Left ventricle myocardium superior (tissue), 1 donor: ENCODE measurements at places on chromosomes 2 and 18. TPM values are rescaled to one million over a fixed set of nuclear protein-coding genes. Genes with fewer than 3 reads are reported as not detected.

DNA sequence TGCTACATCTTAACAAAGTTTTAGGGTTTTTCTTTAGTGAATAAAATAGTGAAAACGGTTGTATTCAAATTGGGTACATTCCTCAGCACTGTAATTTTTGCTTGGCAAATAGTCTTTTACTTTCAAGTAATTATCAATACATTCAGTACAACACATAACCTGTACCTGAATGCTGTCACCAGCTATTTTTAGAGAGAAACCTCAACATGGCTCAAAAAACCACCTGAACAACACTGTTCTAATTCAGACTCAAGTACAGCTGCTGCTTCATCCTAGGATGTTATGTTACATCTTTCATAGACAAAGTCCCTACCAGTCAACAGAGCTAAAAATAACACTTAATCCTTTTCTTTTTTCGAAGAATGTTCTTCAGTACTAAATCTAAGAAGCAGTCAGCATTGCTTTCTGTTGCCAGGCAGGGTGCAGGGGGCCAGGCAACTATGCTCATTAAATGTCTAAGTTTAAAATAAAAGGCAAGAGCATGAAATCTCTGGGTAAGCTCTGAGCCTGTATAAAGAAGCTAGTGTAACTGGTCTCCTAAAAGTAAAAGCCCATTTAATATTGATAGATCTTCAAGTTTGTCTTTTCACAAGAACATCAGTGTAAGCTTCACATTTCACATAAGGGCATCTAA is 20.5 kb downstream of the PDIA6 start:
- no peak for DNase-seq

GRCh38 chr2:8623958-8624591 is 57.8 kb upstream of the ID2 start:
- DNase-seq, result no peak

GRCh38 chr2:233263045-233263570 is 11.6 kb downstream of the ATG16L1 start:
- no peak for DNase-seq

- no peak for DNase-seq
Observed at GRCh38 chr18:50722311-50722710, 97.5 kb downstream of the MRO start.

Gene FAM117B
- total RNA-seq, result 2.4 TPM

Gene SLC9A2
- total RNA-seq, result 0.15 TPM

Gene RAX
- not detected for total RNA-seq

Gene SUPT7L
- total RNA-seq, result 28.1 TPM

Gene RPE
- 16.6 TPM for total RNA-seq

Gene MFSD6
- 24.4 TPM for total RNA-seq

- DNase-seq, result no peak
Observed at GRCh38 chr2:74252036-74252435, 53.6 kb downstream of the MTHFD2 start.

GRCh38 chr2:158762336-158762735 is 32.8 kb upstream of the DAPL1 start:
- DNase-seq, result no peak

Gene POTEF
- not detected for total RNA-seq

DNA sequence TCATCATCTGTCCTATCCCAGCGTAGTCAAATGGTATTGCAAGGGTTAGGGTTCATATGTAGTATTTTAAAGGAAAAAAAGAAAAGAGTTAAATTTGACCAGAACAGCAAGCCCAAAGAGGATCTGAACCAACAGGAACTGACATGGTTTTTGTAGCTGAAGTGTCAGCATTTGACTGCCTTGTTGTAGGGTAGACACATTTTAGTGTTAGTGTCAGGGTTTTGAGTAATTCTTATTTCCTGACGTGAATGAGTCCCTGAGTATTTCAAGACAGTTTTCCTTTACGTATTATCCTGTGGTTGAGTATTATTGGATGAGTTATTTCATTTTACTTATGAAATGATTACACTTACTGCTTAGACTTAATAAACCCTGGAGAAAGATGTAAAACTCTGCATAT is 173.3 kb upstream of the ZEB2 start:
- DNase-seq, result no peak

- DNase-seq, result no peak
Observed at GRCh38 chr18:23716966-23717365, 27.7 kb downstream of the LAMA3 start.

Gene TMEM214
- 30.9 TPM for total RNA-seq

Gene KCNE4
- total RNA-seq, result 3.0 TPM

DNA sequence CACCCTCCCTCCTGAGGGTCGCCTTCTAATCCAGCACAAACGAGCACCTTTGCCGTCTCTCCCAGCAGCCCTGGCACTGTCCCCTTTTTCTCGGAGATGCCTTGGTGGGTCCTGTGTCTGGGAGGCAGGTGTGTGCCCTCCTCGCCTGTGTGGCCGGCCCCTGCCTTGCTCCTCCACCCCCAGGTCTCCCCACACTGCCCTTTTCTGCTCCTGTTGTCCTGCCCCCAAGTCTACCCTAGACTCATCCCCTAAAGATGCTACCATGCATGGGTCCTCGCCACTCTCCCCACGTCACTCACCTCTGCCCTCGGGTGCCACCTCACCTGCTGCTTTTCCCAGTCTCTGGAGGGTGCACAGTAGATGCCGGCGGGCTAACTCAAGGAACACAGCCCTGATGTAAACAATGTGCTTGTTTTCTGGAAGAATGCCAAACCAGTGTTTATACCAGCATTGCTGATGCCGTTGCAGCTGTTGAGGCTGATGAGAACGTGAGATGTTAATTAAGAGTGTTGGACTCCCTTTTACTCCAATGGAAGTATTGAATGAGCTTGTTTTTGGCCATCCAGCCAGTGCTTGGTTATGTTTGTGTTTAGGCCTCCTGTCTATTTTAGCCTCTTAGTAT is 223.1 kb downstream of the AGAP1 start:
- no peak for DNase-seq

Gene SULT1C4
- total RNA-seq, result 3.2 TPM

DNA sequence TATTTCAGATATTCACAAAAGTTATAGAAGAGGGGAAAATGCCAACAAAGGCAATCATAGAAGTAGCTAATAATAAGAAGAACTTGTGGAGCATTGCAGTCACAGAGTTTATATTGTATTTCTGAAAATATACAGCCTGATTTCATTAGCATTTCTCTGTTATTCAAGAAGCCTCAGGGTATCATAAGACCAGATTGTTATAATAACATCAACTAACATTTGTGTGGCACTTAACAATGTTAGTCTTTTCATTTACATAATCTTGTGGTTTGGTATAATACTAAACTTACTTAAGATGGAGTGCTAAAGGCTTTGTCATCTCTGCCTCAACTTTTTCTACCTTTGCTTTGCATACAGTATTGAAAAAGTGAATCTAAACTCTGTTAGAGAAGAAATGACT is 61.6 kb upstream of the TACR1 start:
- no peak for DNase-seq

GRCh38 chr2:218785103-218785502 is 3.2 kb downstream of the CYP27A1 start:
- DNase-seq, result no peak

DNA sequence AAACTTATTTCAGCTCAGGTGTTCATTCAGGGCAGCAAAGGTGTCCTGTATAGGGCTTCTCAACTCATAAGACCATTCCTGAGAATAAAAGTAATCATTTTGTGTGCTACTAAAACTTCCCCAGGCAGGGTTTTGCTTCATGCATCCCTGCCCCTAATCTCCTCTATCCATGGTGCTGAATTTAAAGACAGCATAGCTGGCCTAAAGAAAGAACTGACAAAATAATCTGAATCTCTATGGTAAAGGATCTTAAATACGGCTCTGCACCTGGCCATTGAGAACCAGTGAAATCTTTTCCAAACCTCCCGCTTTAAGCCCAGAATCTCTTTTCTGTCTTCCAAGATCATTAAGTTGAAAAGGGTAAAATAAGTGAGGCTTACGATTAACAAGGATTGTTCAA is 292.1 kb upstream of the KLHL29 start:
- DNase-seq, result no peak

DNA sequence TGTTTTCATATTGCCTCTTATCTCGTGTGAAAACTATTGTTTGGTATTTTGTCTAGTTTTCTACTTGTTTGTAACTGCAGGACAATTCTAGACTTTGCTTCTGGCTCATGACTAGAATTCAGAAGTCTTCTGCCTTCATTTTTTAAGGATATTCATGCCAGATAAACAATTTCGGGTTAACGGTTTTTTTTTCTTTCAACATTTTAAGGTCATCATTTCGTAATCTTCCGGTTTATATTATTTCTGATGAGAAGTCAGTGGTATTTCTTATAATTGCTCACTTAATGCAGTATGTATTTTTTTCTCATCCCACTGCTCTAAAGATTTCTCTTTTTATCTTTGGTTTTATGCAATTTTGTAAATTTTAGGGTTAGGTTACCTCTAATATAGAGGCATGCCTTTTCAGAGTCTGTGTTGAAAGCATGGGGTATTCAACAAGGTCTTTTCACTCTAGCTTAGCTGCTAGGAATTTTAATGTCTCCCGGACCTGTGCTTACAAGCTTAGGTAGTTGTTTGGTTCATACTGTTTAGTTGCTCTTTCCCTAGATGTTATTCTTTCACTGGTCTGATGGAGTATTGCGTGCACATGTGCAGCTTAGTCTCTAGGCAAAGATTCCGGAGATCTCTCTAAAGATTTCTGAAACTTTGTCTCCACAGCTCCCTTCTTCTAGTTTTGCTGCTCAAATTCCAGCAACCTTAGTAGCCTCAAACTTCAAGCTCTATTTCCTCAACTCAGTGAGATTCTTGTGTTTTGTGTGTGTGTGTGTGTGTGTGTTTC is 198.1 kb downstream of the MCFD2 start:
- no peak for DNase-seq

DNA sequence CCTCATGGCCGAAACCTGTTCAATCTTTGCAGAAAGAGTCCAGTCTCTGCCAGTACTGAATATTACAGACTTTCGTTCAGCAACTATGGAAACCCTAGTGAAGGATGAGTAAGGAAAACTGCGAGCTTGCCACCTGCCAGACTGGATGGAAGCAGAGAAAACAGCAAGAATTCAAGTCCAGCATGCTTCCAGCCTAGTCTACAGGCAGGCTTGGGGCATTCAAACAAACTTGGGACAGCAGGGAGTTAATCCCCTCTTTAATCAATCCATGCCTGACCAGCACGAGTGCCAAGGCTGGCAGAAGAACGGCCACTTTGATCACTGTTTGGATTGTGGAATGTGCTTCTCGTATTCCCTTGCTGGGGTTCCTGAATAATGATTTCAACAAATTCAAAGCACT is 145.2 kb downstream of the EPHA4 start:
- no peak for DNase-seq

Gene NEURL3
- total RNA-seq, result not detected

DNA sequence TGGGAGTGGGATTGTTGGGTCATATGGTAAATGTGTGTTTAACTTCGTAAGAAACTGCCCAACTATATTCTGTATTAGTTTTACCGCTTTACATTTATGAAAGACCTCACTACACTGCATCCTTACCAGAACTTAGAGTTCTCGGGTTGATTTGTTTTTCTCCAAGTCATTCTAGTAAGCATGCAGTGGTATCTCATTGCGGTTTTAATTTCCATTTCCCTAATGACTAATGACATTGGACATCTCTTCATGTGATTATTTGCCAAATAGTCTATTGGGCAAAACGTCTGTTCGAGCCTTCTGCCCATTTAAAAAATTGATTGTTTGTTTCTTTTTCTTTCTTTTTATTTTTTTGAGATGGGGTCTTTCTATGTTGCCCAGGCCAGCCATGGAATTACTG is 6.8 kb downstream of the FBLN7 start:
- DNase-seq, result no peak

DNA sequence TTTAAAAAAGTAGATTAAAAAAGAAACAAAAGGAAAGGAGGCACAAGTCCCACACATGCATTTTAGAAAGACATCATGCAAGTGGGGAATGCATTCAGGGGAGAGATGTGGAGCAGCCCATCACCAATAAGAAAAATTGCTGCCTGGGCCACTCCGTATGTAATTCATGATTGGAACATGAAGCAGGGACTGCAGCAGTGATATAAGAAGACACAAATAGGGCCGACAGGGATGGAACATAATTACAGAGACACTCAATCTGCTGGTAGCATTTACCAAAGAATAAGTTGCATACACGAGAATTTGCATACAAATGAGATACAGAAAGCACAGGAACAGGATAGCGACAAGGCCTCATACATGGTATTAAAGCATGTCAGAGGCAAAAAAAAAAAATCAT is 6.5 kb upstream of the AFF3 start:
- no peak for DNase-seq

Gene APCDD1
- total RNA-seq, result 24.9 TPM

Gene DSG2
- 49.6 TPM for total RNA-seq

DNA sequence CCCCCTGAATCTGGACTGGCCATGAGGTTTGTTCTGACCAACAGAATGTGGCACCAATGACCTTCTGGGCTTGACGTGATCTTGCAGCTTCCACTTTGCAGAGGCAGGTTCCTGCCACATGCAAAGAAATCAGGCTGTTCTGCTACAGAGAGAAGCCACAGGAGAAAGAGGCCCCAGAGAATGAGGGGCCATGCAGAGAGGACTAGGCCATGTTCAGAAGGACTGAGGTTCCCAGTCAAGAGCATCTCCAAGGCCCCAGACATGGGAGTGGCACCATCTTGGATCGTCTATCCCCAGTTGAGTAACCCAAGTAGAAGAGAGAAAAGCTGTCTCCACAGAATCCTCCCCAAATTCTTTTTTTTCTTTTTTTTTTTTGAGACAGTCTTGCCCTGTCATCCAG is 131.1 kb downstream of the ZBTB7C start:
- no peak for DNase-seq

DNA sequence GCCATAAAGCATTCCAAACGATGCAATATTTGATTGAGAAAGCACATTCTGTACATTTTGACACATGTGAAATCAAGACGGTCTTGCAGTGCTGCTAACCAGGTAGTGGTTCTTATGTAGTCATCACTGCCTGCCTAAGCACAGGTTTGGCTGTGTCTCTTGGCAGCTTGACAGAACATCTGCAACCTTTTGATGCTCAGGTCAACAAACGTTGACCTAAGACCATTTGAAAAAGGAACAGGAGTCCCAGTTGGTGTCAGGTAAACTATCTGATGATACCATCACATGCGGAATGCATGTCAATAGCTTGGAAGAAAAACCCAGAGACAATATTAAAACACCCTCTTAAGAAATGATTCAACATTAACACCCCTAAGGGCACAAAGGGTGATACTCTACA is 80.7 kb downstream of the L3MBTL4 start:
- no peak for DNase-seq
